ENCODE measurements at places on chromosomes 12 and 14.

DNA sequence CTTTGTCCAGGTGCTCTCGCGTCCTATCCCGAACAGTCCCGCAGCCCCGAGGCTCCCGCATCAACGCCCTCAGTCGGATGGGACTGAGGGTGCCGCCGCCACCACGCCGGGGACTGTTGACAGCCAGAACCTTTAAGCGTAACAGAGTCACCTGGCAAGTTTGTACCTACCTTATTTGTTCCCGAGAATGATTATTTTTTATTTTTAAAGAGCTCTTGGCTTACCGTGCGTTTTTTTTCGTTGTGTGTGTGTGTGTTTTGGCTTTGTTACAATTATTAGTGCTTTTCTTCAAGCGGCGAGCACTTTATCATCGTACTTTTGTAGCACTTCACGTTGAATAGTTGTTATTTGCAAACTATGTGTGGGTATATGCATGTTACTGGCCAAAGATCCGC, 463 bp downstream of the COA8 start:
- no peak for DNase-seq

DNA sequence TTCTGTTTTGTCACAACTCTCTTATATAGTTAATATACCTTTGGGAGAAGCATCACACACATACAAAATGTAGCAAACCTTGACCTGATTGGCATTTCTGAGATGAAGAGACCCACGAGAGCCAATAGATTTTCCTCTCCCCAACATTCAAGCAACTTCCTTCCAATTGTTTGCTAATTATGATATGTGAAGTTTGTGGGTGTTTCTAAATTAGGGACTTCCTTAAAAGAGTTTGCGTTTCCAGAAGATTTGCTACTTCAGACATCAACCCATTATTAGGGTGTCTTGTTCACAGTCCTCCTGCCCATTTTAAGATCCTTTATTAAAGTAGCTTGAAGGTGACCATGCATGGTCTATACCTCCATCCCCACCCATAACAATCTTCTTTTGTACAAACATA, 9.4 kb downstream of the AICDA start:
- no peak for DNase-seq

- no peak for DNase-seq
Measured at GRCh38 chr14:25055992-25056687, 6.2 kb upstream of the STXBP6 start.

GRCh38 chr12:84738481-84738972, 174.1 kb downstream of the SLC6A15 start:
- no peak for DNase-seq

DNA sequence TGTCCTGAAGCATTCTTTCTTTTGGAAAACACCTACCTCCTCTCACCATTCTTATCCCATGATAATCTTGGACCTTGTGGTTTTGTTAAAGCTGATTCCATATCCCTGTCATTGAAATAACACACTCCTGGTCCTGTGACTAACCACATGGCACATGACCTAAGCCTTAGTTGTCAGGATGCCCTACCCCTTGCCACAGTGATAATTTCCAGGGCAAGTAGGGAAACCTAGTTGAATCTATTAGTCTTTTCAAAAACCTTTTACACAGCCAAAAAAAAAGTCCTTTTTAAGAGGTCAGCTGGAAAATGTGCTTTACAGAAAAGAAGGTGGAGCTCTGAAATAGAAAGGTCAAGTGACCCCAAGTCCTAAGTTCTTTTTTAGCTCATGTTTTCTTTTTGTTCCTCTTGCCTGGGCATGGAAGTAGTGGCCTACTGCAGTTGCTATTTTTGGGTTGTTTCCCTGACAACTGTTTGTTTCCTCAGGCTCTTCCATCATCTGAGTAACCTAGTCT, 608.4 kb downstream of the LRFN5 start:
- DNase-seq = no peak

GRCh38 chr12:10094646-10095395, 4.0 kb downstream of the CLEC1A start:
- no peak for DNase-seq

DNA sequence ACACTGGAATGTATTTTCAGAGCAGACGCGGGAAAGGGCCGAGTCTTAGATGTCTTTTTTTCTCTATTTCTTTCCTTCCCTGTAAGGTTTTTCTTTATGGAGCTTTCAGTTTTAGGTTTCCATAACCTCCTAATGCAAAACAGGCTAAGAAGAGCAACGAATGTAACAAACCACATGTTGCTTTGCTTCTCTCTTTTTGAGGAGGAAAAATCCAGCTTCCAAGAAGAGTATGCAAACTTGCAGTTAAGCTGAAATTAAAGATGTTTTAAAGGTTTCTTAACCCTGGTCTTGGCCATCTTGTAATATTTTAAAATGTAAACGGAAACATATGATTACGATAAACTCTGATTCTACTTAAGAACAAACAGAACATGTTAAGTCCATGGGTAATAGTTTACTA, 86.9 kb downstream of the PRICKLE1 start:
- no peak for DNase-seq

DNA sequence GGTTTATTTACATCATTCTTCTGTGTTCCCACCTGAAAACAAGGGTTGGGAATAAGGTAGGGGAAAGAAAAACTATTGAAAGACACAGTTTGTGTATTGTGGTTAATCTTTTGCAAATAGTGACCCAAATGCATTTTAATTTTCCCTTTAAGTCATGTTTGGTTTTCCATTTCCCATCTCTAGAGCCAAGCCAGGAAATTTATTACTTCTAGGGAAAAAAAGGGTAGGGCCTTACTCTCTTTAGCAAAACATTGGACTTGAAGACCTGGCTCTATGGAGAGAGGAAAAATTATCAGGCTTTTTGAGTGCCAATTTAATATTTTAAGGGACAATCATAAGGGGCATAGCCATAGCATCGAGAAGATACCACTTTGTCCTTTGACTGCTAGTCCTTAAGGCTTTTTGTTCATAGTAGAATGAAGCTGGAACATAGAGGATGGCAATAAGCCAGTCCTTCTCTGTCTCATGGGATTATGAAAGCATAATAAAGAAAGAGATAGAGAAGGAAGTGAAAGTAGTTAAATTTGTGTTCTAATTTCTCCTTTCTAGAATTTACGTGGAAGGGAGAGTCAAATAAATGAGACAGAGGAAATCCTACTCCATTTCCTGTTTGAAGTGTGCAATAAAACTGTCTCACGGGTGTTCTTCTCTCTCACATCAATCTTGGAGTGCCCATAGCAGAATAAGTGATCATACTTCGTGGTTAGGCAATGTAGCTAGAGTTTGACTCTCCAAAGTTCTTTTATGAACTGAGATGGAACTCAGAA, 50.9 kb upstream of the PPFIA2 start:
- DNase-seq = no peak

- no peak for DNase-seq
Measured at GRCh38 chr12:118430516-118430915, 54.2 kb downstream of the SUDS3 start.

DNA sequence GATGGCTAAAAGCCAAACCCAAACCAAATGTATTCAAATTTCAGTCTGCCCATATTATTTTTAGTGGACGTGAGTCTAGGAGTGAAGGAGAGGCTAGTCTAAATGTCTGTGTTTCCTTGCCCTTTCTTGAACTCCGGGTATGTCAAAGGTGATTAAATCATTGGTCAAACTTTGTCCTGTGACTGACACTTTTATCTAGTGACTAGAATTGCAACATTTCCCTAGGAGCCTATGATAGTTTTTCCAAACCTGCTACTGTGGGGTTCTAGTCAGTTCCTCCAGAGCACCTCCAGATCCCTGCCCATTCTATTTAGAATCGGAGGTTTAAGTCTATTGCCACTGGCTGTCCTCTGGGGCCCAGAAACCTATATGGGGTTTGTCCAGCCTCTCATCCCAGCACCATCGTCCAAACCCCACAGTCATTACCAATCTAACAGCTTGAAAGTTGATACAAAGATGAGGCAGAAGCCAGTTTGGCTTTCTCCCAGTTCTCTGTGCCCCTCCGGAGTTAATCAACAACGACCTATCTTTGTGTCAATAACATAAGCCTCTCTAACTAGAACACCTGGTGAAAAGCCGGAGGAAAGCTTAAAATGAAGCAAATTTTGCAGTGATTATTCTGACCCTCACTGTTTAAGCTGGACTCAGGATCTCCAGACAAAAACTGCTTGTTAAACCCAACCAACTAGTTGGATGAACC, 306.7 kb downstream of the ZFP36L1 start:
- no peak for DNase-seq

DNA sequence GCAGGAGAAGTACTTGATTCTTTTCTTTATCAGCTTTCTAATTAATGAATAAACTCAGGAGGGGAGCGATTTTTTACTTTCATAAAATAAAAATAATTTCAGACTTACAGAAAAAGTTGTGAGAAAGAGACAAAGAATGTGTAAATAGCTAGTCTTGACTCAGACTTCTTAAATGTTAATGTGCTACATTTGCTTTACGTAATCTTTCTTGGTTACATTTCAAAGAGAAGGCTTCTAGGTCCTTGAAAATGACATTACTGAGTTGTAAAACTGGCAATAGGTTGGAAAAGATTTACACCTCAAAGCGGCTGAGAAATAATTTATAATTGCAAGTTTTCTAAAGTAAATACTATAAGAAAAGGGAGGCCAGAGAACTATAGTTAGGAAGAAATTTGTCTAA, 28.6 kb downstream of the GABARAPL1 start:
- no peak for DNase-seq

DNA sequence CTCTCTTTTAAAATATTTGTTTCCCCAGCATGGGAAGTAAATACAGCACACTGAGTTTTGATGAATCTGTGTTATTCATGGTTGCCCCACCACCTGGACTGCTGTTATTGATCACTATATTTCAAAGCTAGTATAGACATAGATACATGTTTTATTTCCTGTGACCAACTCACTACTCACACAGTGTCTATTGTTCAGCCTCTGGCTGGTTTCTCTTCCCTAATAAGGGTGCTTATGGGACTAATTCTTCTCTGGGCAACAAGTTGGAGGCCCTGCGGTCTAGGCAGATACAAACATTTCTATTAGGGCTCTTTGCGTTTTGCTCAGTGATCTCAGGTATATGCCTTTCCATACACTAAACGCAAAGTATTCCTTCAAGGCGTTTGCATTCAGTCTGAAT, 1191.0 kb upstream of the TMEM132C start:
- no peak for DNase-seq

GRCh38 chr12:27255806-27256205, 11.7 kb downstream of the STK38L start:
- no peak for DNase-seq

DNA sequence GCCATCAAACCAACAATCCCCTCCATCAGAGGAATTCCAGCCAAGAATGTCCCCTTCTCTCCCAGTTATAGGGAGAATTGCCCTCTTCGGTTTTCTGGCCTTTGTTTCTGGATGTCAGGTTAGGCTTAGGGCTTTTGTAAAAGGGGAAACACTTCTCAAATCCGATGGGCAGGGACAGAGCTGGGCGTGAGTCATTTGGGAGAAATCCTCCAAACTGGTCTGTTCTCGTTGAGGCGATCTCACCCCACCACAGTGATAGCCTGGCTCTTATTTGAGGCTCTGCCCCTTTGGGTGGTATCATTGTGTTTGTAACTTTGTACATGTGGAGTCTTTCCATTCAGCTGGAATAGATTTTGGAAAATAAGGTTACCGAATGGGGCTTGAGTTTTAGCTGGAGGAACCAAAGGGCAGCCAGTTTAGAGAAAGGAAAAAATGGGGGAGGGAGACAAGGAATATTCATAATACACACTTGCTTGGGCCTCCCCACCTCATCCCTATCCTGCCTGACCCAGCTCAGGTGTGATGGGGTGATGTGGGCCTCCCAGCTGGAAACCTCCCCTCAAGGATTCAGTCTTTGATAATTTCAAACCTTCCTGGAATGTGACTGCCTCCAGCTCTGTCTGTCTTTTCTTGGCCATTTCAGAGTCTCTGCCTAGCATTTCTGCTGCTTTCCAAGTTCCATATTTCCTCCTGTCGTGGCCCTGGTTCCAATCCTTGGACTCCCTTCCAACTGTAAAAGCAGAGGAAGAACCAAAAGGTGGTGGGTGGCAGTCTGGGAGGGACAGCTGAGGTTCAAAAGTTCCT, 7.5 kb downstream of the HOXC4 start:
- no peak for DNase-seq

DNA sequence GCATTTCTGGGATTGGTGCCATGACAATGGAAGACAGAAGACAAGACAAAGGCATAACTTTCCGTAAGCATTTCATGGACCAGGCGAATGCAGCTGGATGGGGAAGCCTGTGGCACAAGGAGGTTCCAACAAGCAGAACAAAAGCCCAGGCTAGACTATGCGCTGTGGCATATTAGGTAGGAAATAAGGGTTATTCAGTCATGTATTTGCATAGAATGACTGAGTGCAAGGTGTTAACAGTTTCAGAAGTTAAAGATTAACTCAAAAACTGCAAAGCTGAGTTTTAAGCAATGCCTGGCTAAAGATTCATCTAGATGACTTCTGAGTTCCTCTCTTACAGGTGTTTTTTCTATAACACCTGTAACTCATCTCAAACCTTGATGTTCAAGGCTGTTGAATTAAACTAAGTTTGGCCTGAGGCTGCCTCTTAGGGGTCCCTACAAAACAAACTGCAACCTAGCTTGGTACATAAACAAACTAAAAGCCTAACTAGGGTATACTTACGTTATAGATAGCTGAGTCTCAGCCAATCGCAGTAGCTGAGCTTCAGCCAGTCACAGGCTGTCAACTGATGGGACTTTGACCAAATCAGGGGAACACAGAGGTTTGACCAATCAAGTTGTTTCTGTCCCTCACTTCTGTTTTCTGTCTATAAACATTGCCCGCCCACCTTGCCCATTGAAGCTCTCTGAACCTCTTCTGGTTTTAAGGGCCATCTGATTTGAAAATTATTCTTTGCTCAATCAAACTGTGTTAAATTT, 52.2 kb upstream of the PLBD1 start:
- DNase-seq = no peak

DNA sequence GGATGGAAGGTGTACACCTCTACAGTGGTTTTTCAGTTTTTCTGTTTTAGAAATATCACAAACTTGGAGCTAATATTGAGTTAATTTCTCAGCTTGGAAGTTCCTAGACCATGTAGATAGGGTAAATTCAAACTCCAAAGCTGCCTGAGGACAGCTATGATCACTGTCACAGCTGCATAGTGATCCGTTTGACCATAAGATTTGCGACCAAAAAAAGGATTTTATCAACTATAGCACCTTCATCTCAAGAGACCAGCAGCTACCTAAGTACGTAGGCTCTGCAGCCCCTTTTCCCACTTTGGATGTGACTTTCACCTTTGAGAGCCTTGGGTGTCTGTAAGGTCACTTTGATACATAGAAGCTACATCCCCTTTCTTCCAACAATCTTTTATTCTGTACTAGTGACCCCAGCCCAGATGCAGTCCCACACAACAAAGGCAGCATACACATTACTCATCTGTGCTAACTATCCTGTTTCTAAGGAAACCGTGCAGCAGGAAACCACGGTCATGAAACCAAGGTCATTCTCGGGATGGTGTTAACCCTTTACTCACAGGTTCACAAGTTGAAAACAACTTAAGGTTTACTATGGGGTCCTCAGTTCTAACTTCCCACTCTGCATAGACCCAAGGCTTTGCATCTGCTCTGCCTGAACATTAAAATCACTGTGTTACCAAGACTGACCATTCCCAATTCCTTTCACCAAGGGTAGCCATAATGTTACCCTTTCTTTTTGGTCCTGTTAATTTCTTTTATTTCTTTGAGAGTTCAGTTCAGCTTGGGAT, 75.4 kb downstream of the IFT81 start:
- DNase-seq = no peak

- DNase-seq = no peak
Measured at GRCh38 chr14:42950363-42950762, 1343.7 kb downstream of the LRFN5 start.

All from NCI-H187 (cell line).